ENCODE measurements at places on chromosomes 5 and 9.
A peak's percentile ranks its signal among the peaks of the same experiment; 100 is the strongest.

DNA sequence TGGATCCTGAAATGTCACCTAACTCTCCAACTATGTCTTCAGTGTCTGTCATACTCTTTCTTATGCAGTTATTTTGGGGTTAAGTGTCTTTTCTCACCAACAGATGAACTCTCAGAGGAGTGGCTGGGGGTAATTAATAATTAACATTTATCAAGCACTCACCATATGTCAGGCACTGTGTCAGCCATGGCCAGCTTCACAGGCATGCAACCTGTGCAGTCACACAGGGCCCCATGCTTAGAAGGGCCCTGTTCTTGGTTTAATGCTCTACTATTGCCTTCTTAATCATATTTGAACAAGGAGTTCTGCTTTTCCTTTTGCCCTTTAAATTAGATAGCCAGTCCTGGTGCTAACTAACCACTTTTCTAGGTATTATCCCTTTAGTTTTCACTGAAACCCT is 3.4 kb upstream of the GRPEL2 start:
- DNase-seq: no peak

- no peak for DNase-seq
These were observed 73.4 kb upstream of the MELK start for GRCh38 chr9:36499174-36499890.

GRCh38 chr5:125106881-125107280 is 360.4 kb upstream of the ZNF608 start:
- DNase-seq: no peak

- DNase-seq: no peak
These were observed 2.7 kb downstream of the PTGDS start for GRCh38 chr9:136979769-136980587.

- DNase-seq: no peak
These were observed 107.2 kb downstream of the NDUFS4 start for GRCh38 chr5:53667621-53668020.

GRCh38 chr9:127788337-127789011 is 2.6 kb downstream of the CDK9 start:
- DNase-seq: no peak

DNA sequence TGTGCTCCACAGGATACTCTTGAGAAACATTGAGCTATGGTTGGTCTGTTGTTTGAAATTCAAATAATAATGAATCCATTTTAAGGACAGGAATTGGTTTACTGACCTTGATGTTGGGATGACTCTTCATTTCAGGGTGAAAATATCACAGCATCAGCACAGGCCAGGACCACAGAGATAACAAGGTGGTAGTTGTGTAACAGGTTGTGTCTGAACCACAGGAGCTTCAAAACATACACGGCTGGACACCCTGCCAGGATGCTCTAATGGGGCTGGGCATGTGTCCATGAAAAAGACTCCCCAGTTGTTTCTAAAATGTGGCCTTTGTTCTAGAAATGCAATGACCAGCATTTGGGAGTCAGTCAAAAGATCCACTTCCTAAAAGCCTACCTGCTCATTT is 69.8 kb downstream of the ACO1 start:
- no peak for DNase-seq

DNA sequence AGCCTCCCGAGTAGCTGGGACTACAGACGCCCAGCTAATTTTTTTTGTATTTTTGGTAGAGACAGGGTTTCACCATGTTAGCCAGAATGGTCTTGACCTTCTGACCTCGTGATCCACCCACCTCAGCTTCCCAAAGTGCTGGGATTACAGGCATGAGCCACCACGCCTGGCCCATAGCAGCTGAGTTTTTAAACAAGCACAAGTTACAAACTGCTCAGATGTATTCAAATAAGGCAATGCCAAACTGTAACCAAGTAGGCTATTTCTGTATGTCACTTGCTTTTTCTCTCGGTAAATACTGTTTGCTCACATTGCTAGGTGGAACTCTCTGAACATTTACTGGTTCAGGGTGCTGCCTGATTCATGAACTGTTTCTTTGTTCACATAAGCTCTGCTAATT is 799.3 kb upstream of the NUDT12 start:
- no peak for DNase-seq

GRCh38 chr5:57817924-57818323 is 335.3 kb upstream of the ACTBL2 start:
- DNase-seq: no peak

DNA sequence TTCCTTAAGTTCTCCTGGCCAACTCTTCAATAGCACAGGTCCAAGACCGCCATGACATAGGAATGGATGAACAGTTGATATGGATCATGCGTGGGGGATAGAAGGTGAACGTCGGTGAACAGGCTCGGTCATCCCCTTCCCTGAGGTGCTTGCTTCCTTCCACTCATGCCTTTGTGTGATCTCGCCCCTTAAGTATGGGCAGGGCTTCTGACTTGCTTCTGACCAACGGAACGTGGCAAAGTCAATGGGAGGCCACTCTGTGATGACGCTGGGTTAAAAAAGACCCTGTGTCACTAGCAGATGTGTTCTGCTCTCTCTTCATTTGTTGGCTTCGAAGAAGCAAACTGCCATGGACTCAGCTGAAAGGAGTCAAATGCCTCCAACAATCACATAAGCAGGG is 240.5 kb upstream of the TUT7 start:
- no peak for DNase-seq

DNA sequence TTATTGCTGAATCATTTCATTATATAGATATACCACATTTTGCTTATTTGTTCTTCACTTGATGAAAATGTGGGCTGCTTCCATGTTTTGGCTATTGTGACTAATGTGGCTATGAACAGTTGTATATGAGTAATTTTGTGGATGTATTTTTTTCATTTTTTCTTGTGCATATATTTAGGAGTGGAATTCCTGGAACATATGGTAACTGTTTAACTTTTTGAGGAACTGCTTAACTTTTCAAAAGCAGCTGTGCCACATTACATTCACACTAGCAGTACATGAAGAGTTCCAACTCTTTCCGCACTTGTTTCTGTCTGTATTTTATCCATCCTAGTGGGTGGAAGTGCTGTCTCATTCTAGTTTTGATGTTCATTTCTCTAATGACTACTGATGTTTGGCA is 67.8 kb downstream of the JAK2 start:
- DNase-seq: no peak

DNA sequence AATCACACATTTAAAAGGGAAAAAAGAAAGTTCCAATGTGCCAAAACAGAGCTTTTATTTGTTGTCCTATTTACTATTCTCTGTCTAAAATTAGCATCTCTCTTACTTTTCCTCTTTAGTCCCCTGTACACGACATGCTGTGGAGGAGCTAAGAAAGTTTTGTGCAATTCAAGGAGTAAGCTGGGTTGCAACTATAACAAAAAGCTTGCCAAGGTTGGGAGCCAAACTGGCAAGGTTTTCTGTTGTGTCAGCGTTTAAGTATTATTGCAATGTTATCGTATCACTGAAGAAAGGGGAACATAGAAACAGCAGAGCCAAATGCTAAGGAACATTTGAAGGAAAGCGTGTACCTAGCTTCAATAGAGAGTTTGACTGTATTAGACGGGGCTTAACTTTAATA is 680.8 kb downstream of the CETN3 start:
- peak; percentile 17 for DNase-seq

DNA sequence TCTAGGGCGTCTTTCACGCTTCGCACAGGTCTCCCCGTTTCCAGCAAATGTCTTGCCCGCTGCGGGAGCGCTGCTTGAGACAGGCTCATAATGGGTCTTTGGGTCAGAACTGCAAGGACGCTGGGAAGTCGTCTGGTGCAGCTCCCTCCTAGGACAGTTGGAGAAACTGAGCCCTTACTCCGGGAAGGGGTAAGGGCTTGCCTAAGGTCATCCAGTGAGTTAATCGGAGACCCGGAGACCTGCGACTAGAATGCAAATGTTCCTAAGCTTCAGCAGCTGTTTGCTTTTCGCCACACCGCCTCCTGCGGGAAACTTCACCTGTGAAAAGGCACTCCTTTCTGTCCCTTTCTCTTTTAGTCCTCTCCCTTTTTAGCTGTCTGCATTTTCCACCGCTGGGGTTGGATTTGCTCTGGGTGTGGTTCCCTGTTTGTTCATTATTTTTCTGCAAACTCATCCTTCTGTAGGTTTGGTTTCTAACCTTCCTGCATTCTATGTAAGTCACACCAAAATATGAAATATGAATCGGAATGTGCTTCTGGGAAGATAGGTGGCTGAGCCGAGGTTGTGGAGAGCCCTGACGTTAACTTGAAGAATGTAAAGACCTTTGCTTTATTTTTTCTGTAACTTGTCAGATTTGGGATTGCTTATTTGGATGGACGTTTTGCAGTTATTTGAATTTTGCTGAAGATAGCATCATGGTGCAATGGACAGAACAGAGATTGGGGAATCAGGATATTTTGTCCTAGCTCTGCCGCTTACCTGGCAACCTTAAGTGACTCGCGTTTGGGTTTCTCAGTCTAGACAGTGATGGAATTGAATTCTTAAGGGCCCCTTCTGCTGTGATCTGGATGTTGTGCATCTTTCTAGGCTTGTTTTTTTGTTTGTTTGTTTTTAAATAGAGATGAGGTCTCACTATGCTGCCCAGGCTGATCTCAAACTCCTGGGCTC is 909 bp downstream of the SLC36A1 start:
- DNase-seq: no peak

- peak; percentile 1 for DNase-seq
These were observed 45.9 kb downstream of the CERT1 start for GRCh38 chr5:75465480-75465879.

- DNase-seq: no peak
These were observed 184.4 kb upstream of the IER5L start for GRCh38 chr9:129362287-129363000.

- no peak for DNase-seq
These were observed 119.5 kb downstream of the YTHDC2 start for GRCh38 chr5:113632996-113633395.

DNA sequence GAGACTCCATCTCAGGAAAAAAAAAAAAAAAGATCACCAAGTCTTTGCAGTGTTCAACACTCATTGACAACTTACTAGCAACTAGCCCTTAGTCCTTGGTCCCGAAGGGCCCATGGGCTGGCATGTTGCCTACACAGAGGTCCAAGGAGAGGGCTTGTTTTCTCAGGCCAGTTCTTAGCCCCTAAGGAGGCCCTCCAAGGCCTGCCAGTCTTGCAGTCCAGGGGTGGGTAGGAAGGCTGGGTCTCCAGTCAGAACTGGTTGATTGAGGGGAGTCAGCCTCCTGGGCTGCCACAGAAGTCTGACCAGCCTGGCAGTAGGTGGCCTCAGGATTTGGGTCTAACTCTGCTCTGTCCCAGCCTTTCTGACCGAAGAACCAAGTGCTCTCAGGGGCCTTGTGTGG is 32.7 kb downstream of the IER5L start:
- no peak for DNase-seq

- no peak for DNase-seq
These were observed 7.7 kb downstream of the CXXC5 start for GRCh38 chr5:139655727-139656271.

- no peak for DNase-seq
These were observed 42.3 kb downstream of the PRELID2 start for GRCh38 chr5:145792840-145793239.
